ENCODE measurements at places on chromosomes 5 and 9.
A peak's percentile ranks its signal among the peaks of the same experiment; 100 is the strongest.

GRCh38 chr9:120852240-120853010, 9.7 kb upstream of the PSMD5 start:
- DNase-seq: no peak

DNA sequence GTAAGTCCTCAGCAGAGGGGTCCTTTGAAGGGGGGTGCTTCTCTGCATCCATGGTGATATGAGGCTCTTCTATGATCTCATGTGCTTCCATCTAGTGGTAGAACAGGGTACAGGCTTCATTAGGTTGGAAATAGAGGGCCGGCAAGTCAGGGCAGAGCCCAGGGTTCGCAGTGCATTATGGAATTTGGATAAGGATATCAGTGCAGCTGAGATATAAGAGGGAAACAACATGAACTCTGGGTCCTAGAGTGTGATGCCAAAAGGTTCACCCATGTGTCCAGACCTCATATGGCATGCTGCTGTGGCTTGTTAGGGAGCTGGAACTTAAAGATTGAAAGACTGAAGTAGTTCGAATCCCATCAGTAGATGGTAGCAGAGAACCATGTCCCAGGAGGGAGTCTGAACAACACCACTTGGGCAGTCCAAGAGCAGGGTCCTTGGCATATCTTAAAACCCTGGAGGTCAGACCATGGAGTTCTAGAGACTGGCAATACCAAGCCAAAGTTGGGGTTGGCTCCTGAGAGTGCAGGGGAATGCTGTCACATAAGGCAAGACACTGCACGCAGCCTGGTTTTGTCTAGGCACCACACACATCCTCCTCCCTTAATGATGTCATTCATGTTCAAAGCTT, 2.3 kb downstream of the FAM221B start:
- no peak for DNase-seq

DNA sequence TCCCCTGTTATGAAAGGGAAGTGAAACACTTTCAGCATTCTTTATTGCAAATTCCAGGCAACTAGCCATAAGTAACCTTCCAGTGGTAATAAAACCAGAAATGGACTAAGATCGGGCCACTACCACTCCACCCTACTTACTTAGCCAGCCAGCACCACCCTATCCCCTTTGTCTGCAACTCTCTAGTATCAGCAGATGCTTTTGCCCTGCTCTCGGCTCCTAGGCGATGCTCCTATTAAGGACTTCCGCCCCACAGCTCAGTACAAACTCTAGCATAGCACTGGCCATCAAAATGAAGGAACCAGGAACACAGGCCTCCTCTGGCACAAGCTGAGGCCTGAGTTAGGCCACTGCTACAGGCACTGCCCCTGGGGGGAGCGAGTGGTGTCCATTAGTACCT, 81.2 kb downstream of the GLDC start:
- no peak for DNase-seq

- no peak for DNase-seq
Observed at GRCh38 chr5:125046838-125047237, 300.4 kb upstream of the ZNF608 start.

DNA sequence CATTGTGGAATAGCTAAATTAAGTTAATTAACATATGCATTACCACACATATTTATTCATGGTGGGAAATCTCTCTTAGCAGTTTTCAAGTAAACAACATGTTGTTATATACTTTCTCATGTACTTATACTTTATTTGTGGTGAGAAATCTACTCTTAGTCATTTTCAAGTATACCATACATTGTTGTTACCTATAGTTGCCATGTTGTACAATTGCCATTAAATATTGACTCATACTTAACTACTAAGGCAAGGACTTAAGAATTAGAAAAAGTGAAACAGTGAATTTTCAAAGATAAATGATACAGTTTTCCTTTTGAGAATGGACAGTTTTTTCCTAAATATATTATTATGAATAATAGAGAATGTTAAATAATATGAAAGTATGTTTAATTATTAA, 27.7 kb downstream of the UGCG start:
- no peak for DNase-seq

DNA sequence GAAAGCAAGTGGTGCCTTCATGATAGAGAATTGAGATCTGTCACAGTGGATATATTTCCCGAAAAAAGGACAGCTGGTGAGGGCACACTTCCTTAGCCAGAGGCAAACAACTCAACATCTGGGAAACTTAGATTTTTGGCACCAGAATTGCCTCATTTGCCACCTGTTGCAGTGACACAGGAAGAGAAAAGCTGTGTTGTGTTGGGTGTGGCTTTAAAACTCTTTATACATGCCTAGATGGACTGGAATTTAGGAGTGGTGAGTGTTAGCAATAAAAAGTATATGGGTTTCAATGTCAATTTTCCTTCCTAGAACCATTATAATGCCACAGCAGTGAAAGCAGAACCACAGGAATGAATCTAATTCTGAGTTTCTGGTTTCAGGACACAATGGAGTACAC, 62.6 kb upstream of the CEMIP2 start:
- no peak for DNase-seq

GRCh38 chr9:22208846-22209585, 199.9 kb upstream of the CDKN2B start:
- DNase-seq: peak; percentile 12

DNA sequence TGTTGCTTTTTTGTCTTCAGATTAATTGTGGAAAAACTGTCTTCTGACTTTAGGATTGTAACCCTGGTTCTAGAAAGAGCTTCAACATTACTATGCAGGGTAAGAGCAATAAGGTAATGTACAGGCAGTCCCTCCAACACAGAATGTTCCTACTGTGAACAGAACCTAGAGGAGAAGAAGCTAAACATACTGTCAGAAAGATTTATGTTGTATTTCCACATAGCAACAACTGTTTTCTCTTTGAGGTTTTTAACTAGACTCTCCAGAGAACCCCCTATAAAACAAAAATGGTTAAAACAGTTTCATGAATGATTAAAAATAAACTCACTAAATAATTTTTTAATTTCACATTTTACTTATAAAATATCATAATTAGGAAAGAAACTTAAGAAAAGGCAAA, 64.3 kb upstream of the NAA35 start:
- no peak for DNase-seq

DNA sequence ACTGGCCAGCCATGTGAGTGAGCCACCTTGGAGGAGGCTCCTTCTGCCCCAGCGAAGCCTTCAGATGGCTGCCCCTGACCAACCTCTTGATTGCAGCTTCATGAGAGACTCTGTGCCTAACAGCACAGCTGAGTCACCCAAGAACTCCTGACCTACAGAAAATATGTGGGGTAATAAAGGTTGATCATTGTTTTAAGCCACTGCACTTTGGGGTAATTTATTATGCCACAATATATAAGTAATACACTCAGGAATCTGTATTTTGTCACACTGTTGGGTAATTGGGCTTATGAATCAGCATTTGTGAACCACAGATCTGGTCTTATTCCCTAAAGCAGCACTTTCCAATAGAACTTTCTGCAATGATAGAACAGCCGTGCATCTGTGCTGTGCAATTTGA, 24.4 kb upstream of the VDAC1 start:
- DNase-seq: no peak

GRCh38 chr5:10639846-10640368, 76.0 kb downstream of the ANKRD33B start:
- no peak for DNase-seq

- no peak for DNase-seq
Observed at GRCh38 chr9:95132366-95133324, 184.9 kb downstream of the FANCC start.

DNA sequence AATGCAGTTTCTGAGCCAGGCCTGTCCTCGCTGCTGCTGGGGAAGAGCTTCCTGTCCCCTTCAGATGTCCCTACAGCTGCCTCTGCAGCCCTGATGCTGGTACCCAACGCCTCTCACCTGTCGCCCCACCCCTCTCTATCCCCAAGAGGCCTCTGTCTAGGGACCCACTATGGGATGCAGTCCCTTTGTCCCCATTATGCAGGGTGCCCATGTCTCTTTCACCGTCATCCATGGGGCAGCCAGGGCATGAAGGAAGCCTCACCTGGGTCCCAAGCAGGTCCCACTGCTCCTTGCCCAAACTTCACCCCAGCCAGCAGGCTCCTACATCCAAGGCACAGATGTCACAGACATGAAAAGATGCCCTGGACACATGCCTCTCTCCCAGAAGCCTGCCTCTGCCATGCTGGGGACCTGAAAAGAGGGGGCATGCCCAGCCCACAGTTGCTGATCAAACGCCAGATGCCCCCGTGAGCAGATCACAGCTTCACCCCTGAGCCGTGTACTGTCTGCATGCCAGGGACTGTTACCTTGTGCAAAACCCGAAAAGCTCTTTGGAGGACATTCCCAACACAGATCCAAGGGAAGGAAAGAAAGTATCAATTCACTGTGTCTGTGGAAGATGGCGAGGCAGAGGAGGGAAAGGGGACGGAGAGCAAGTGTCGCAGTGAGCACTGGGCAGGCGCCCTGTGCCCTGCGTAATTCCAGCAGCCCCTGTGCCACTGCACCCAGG, 81.0 kb downstream of the ADAMTS2 start:
- no peak for DNase-seq

DNA sequence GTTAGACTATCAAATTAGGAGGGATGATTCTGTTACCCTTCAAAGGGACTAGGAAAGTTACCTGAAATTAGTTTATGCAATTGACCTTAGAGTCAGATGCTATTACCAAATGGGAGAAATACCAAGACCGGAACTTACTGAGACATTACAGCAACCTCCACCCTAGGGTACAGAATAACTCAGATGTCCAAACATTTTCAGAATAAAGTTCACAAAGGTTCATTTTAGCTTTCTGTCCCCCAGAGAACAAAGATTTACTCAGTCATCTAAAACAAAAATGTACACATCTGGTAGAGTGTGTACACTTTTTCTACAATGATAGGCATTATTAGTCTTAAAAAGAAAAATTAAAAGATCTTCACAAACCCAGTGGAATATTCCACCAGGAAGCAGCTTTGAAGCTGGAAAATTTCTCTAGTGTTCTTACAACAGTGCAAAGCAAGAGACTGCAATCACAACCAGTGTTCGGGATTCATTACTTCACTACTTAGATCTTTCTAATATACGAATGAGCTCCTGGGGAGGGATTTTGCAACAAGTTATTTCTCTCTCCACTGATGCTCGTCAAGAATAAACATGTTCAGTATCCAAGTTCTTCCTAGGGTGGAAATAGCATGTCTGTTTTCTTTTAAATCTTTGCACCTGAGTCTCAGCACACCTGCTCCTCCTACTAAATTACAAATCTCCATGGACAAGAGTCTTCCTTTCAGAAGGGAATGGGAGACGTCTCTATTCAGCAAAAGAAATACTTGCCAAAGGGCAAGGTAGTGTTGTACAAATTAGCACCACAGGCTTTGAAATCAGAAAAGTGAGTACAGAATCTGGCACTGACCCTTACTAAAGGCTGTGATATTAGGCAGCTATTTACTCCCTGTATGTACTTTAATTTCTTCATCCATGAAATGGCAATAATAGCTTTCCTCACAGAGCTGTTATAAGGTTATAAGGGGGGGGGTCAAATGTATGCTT, 8.8 kb downstream of the ETF1 start:
- DNase-seq: no peak

GRCh38 chr9:74497748-74498620, 849 bp downstream of the RORB start:
- no peak for DNase-seq

DNA sequence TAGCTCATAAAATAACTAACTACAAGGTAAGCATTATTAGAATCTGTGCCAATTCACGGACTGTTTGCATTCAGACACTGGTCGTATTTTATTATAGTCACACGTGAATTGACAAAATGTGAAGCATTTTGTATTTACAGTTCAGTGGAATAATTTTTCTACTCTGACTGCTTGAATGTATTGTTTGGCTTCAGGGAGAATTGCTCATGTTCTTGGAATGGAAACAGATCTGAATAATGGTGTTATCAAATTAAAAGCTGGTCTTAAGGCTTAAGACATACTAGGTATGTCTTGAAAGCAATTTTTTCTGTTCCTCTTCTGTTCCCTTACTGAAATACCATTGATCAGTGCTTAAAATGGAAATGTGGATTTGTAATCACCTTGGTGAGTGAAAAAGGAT, 543.7 kb upstream of the TLE4 start:
- DNase-seq: no peak

- no peak for DNase-seq
Observed at GRCh38 chr5:28012538-28012937, 974.2 kb upstream of the CDH9 start.

DNA sequence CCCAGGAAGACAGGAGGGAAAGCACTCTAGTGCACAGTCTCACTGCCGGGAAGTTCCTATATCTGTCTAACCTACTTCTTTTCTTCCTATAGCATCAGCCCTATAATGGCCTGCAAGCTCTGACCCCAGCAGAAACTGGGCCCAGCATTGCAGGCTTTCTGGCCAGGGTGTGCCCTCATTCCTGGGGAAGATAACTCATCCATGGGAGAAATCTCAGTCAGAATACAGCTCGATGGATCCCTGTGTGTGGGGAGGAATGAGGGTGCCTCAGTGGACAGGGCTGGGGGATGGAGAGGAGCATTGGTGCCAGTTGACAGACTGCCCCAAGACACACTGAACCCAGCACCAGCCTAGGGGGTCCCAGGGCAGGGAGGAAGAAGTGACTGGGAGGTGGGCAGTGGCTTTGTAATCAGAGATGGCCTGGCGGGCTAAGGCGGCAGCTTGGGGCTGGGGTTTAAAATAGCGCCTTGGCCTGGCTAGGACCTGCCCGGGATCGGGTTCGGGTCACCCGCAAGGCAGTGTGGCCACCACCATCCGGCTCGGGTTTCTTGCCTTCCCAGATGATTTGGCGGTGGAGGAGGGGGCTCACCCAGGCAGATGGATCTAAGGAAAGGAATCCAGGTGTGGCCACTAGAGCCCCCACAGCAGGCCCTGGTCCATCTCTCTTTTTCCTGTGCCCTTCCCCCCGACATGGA, 7.6 kb upstream of the CXXC5 start:
- DNase-seq: no peak

DNA sequence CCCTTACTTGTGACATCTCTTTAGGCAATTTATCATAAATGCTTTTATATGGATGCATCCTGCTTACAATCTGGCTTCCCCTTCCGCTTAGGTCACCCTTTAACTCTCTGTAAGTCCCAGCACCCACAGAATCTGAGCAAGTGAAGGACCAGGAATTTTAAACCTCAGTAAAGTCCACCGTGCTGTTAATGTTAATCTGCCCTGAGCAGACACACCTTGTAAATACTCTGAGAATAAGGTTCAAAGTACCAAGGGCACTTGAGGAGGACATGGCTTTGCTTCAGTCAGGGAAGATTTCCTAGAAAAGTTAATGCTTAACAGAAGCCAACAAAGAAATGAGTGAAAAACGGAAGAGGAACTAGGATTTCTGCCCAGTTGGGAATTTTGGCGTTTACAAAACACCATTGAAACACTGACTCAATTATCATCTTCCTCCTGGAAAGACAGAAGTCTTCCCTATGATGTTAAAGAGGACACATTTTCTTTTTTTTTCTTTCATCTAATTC, 26.4 kb upstream of the TTC39B start:
- no peak for DNase-seq

- no peak for DNase-seq
Observed at GRCh38 chr5:140259500-140259899, 43.4 kb downstream of the PFDN1 start.

- no peak for DNase-seq
Observed at GRCh38 chr5:131286400-131286715, 22.5 kb downstream of the CDC42SE2 start.

GRCh38 chr9:89448381-89448780, 49.5 kb downstream of the SEMA4D start:
- DNase-seq: no peak
